ENCODE measurements at places on chromosomes 2 and 18.
A peak's percentile ranks its signal among the peaks of the same experiment; 100 is the strongest.

GRCh38 chr2:13768274-13768673, 864.2 kb upstream of the LRATD1 start:
- DNase-seq: no peak

GRCh38 chr2:179669196-179669595, 192.2 kb downstream of the ZNF385B start:
- DNase-seq: no peak

DNA sequence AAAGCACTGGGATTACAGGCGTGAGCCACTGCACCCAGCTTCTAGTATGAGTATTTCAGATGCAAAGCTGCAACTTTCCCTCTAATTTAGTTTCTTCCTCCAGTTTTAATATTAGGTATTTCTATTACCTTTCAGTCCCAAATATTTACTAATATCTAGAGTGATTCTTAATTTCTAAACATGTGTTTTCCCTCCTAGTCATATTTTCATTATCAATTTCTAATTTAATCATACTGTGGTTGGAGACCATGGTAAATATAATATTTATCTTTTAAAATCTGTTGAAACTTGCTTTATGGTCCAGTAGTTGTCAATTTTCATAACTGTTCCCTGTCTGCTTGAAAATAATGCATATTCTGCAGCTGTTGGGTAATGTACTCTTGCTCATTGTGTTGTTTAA, 245.9 kb upstream of the REV1 start:
- no peak for DNase-seq

- no peak for DNase-seq
These were observed 42.3 kb upstream of the NETO1 start for GRCh38 chr18:72910045-72910444.

DNA sequence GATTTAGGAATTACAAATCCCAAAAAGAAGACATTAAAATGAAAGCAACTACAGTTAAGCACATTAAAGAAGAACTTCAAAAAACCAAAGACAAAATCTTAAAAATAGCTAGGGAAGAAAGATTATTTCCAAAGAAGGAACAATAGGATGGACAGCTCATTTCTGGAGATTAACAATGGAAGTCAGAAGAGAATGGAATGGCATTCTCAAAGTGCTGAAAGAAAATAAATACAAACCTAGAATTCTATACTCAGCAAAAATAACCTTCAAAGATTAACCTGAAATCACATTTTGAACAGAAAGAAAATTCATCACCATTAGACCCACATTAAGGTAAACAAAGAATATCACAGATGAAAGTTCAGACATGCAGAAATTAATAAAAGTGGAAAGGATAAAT, 229.2 kb downstream of the HDAC4 start:
- DNase-seq: no peak

GRCh38 chr18:79578396-79579260, 101.0 kb upstream of the CTDP1 start:
- DNase-seq: no peak

DNA sequence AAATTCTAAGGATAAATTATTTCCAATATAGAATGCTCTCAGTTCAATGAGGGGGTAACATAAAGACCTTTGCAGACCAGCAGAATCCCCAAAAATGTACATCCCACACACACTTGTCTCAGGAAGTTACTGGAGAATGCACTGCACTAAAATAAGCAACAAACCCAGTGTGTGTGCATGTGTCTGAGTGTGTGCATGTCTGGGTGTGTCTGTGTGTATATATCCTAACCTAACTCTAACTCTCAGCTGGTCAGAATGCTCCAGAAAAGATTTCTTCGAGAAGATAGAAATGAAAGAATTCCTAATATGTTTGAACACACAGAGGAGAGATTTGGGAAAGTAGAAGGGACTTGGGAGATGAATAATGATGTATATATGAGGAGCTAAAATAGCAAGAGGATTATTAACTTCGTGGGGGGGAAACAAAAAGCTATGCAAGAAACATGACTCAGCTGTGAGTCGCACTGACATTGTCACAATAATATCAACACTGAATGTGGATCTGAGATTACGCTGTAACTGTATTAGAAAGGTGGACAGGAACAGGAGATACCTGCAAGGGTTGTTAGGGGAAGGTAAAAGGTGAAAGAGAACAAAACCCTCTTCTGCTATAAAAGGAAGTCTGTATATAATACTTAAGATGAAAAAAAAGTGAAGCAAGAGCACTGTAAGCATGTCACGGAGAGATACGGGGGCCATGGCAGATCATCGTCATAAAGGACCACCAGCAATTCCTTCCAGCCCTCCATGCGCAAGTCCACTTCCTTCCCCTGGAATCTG, 11.1 kb downstream of the COLEC12 start:
- DNase-seq: no peak

DNA sequence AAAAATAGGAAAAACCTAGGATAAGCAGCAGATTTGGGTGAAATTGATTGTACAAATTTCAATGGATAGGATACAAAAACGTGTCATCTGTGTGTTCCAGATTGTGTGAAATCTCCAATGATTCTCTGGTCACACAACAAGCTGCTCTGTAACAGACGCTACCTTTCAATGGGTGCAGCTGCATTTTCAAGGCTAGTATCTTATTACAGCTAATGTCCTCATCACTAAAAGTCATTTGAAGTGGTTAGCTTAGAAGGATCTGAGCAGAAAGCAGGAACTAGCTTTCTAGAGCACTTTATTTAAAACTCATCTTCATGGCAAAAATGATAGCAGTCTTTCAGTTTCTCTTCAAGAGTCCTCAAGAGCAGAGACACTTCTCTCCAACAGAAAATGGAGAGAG, 364.6 kb downstream of the LRP1B start:
- no peak for DNase-seq

GRCh38 chr2:120271711-120272379, 19.2 kb downstream of the RALB start:
- DNase-seq: no peak

DNA sequence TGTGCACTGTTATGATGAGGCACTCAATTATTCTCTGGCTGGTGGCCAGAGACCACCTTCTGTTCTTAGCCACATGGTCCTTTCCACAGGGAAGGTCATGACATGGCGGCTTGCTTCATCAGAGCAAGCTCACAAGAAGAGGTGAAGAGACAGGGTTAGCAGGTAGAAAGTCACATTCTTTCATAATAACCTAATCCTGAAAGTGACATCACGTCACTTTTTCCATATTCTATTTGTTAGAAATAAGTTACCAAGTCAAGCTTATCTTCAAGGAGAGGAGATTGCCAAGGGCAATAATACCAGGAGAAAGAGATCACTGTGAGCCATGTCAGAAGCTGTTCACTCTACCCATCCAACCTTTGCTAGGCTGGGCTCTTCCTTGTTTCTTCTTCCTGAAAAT, 139.4 kb downstream of the OSR1 start:
- no peak for DNase-seq

GRCh38 chr18:74310411-74310810, 5.2 kb upstream of the C18orf63 start:
- no peak for DNase-seq

DNA sequence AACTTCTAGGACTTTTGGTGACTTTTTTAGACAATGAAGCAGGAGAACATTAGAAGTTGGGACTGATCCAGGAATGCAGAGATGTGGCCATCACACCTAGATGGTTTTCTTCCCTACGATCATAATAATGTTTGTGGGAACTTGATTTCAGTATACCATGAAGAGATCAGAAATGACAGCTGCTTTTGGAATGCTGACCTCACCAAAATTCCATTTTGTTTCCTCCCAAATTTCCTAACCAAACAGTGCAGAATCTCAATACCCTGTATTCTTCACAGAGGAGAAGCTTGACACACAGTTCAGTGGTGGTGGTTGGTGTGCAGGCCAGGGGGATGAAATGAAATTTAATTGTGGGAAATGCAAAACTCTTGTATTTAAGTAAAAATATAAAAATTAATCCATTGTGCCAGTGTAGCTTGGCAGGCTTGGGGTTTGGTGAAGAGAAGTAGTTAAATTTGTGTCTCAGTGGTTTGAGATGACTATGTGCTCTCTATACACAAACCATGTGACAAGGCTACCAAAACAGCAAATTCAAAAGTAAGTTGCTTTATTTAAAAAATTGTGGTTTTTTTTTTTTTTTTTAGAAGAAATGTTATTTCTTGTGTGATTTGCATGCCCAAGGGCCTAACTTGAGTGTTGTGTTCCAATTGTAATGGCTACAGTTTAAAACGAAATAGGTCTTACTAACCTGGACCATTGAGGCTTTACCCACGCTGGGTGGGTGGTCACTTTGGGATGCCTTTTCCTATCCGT, 252.4 kb downstream of the LPIN1 start:
- no peak for DNase-seq

GRCh38 chr2:208489687-208490086, 83.1 kb downstream of the PTH2R start:
- DNase-seq: no peak

DNA sequence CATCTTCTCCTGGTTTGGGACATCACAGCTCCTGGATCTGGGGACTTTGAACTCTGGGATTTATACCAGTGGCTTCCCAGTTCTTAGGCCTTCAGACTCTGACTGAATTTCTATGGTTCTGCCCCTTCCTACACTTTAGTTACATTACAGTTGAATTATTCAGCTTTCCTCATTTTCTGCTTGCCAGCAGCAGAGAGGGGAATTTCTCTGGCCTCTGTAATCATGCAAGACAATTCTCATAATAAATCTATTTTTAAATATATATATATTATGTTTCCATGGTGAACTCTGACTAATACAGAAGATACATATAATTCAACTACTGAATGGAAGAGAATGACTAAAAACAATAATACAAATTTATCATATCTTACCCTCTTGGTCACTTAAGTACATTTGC, 1478.6 kb upstream of the ACVR2A start:
- DNase-seq: no peak

GRCh38 chr2:240885566-240885965, 10.4 kb downstream of the MAB21L4 start:
- no peak for DNase-seq

- no peak for DNase-seq
These were observed 684.3 kb downstream of the KCNJ3 start for GRCh38 chr2:155382776-155383175.

GRCh38 chr2:37683921-37684780, 12.7 kb upstream of the CDC42EP3 start:
- no peak for DNase-seq

- no peak for DNase-seq
These were observed 8.7 kb downstream of the NCK2 start for GRCh38 chr2:105753380-105753779.

DNA sequence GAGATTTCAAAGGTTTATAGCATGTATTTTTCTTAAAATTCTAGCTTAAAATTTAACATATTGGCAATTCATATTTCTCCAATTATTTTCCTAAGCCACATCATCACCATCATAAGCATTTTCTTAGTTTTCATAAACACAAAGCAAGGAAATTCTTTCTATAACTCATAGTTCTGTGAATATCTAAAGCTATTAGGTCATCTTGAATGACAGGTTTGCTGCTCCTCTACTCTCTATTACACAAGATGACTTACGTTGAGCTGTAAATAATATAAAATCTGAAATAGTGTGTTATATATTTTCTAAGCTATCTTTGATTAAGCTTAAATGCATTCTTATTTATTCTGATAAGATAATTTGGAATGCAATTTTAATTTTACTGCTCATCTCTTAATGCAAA, 984.6 kb upstream of the CNTNAP5 start:
- no peak for DNase-seq

DNA sequence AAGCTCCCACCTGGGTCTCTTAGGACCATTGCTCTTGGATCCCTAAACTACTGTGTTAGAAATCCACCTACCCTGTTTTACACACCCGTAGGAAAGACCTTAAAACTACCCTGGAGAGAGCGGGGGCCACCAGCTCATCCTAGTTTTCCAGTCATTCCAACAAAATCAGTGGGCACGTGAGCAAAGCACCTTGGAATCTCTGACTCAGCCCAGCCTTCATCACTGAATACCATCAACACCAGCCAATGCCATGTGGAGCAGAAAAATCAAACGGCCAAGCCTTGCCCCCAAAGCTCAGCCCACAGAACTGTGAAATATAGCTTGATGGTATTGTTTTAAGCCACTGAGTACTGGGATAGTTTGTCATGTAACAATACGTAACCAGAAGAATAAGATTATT, 449.7 kb upstream of the CHAC2 start:
- no peak for DNase-seq

DNA sequence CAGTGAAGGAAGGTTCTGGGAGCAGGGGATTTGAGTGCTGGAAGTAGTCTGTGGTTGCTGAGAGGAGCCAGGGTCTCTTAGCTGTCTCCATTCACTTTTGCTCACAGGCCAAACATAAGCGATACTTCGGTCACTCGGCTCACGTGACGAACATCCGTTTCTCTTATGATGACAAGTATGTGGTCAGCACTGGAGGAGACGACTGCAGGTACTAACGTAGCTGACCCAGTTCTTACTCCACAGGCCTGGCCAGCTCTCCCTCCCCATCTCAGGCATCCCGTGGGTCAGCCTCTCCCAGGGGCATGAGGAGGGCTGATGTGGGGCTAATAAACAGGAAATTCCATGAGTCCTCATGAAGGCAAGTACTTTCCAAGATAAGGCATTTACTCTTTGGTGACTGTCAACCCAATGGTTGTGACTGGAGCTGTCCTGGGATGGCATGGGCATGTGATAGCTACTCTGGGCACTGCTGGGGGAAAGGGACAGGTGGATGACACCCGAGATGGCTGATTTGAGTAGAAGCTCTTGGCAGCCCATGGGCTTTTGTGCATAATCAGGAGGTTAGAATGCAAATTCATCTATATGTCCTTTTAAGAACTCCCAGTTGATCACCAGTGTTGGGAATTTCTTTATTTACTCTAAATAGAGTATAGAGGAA, 81.6 kb downstream of the RTN4 start:
- no peak for DNase-seq

DNA sequence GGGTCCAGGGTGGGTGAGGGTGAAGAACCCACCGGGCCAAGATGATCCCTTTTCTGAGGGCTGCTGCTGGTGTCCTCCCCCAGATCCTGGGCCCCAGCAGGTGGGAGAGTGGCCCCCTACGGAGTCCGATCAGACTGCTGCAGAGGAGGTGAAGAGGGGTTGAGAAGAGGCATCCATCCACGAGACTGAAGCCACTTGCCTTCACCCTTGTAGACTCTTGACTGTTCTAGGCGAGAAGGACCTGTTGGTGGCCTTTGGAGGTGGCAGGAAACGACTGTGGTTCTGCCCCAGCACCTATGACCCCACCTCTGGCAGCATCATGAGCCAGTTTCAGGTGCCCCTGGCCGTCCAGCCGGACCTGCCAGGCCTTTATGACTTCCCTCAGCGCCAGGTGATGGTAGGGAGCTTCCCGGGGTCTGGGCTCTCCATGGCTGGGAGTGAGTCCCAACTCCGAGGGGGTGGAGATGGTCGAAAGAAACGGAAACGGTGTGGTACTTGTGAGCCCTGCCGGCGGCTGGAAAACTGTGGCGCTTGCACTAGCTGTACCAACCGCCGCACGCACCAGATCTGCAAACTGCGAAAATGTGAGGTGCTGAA, 1.5 kb downstream of the TET3 start:
- DNase-seq: peak; percentile 40

- DNase-seq: no peak
These were observed 1915.7 kb upstream of the CELF4 start for GRCh38 chr18:39481281-39481680.

- DNase-seq: no peak
These were observed 260.1 kb upstream of the FAM98A start for GRCh38 chr2:33859176-33859575.

- no peak for DNase-seq
These were observed 756.5 kb upstream of the LRRTM1 start for GRCh38 chr2:81061016-81061415.
